T follicular helper cell (primary cell): ENCODE measurements at places on chromosomes 1 and 21.

- no peak for DNase-seq
Measured at GRCh38 chr21:21018821-21019220, 20.6 kb downstream of the NCAM2 start.

- no peak for DNase-seq
Measured at GRCh38 chr1:45635211-45635610, 11.4 kb upstream of the CCDC17 start.

DNA sequence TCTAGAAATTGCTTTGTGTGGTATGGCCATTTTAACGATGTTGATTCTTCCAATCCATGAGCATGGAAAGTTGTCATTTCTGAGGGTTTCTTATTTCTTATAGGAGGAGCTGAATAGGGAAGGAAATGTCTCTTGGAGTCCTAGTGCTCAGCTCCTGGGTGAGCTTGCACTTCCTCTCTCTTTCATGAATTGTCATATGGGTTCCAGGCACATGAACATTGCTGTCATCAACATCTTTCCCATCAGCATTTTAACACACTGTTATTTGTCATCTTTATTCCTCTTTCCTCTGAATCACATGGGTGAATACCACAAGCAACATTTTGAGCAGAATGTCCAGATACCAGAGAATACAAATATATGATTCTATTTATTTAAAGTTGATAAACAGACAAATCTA lies 23.4 kb downstream of the SLAMF6 start:
- DNase-seq: no peak

DNA sequence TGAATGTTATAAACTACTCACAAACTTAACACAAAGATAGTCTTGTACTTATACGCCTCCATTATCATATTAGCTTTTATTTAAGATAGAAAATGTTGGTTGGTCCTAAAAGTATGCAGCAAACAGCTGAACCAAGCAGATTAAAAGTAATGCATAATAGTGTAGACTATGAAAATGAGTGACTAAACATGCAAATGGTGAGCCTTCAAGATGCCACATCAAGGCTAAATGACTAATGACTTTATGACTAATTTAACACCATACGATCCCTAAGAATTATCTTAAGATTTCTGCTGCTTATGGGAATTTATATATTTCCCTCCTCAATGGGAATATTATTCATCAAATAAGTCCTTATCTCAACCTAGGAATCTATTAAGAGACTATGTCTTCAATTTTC lies 4.6 kb downstream of the GPATCH2 start:
- DNase-seq: no peak

GRCh38 chr1:212771341-212771740 lies 20.2 kb downstream of the NSL1 start:
- no peak for DNase-seq

- no peak for DNase-seq
Measured at GRCh38 chr1:115463347-115463746, 125.3 kb upstream of the NGF start.

- no peak for DNase-seq
Measured at GRCh38 chr1:19532519-19532918, 47.2 kb upstream of the CAPZB start.

DNA sequence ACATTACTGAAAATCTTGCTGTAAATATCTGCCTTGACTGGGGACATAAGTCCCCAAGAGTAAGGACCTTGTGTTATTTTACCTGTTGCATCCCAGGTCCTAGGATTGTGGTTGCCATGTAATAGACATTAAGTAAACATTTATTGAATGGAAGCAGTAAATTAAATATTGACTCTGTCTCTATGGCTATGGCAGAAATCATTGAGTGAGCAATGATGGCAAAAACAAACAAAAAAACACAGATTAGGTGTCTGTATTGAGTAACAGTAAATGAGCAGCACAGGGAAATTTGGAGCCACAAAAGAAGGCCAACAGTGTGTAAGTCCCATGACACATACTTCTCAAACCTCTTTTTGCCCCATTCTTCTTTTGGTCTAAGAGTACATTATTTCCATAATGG lies 240.4 kb downstream of the NFIA start:
- DNase-seq: no peak

DNA sequence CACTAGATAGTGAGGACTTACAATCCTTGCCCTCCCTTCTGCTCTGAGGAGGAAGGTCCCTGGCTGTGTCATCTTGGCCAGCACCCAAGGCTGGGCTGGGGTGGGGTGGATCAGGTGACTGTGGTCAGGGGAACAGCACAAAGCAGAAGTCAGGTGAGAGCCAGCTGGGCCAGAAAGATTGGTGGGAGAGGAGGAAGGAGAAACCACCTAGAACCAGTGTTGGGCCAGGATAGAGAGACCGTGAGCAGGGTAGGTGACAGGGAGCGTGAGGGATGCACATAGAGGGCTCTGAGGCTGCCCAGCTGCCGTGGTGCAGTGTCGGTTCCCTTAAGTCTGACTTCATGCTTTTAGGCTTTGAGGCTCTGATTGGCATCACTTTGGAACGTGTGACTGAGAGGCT lies 22.7 kb downstream of the NCF2 start:
- DNase-seq: no peak

DNA sequence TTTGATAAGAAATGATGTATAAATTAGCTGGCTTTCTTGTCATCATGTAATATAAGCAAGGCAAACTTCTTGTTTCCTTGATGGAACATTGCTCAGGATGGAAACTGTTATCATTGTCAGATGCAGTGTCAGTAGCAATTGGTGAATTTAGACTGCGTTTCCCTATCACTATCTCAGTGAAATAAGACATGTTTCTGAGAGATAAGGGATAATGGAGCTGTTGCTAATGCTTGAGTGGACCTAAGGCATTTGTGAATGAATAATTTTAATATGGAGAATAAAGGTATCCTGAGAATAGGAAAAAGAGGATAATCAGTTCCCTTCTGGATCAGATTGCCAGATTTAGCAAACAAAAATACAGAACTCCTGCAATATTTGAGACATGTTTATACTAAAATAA lies 160.9 kb downstream of the HLX start:
- DNase-seq: no peak
